ENCODE measurements at places on chromosomes 5 and 9.

DNA sequence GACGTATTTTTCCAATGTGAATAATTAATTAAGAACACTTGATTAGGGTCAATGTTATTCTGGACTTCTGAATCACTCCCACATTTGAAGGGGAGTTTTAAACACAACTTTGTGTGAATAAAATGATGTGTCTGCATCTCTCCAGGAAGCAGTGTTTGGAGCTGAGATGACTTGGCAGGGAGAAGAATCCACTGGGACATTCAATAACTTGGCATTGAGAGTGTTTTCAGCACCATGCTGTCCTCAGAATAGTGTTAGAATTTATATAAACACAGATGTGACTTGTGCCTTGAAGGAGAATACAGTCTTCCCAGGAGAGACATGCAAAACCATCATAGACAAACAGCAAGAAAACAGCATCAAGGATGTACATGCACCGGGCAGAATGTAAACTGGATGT, 32.7 kb upstream of the KCNMB1 start:
- no peak for DNase-seq

- no peak for DNase-seq
These were observed 161.9 kb downstream of the ZSWIM6 start for GRCh38 chr5:61493973-61494372.

- DNase-seq = no peak
These were observed 13.0 kb upstream of the CCDC69 start for GRCh38 chr5:151236888-151237287.

GRCh38 chr9:26263478-26263877, 585.2 kb upstream of the TUSC1 start:
- no peak for DNase-seq
